ENCODE measurements at places on chromosomes 4 and X. TPM values are rescaled to one million over a fixed set of nuclear protein-coding genes. Genes with fewer than 3 reads are reported as not detected.

- DNase-seq = peak; percentile 47
These were observed 767 bp upstream of the SMIM20 start for GRCh38 chr4:25913056-25913850.

DNA sequence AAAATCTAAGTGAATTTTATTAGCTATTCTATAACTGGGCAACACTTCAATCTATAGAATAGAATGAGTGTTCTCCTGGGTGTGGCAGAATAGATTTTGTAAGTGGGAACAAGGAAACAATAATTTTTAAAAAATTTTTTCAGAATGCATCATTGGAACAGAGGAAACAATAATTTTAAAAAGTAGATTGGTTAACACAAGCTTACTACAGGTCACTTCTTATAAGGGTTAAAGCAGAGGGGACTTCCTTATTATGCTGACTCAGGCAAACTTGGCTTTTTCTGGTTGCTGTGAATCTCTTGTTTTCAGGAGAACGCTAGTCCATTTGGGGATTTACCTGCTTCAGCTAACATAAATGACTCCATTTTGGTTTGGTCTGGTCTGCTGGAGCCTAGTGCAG is 52.5 kb downstream of the HOPX start:
- DNase-seq = no peak

DNA sequence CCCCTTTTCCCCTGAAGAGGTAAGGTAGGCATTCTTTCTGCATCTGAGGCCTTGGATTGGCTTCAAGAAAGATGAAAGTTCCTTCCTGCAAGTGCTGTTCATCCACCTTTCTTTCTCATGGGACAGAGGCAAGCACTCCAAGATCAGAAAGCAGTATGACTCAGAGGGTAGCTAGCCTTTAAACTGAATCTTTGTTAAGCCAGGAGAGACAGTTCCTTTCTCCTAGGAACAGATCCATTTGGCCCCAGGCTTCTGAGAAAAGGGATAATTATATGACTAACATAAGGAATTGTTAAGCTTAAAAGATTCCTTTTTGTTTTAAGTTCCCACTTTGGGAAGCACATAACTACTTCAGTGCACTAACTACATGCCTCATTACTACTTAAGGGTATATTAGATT is 192.0 kb downstream of the PPP3CA start:
- peak; percentile 75 for DNase-seq

The TENM3 gene
- 29.9 TPM for polyA plus RNA-seq

The PRDM5 gene
- polyA plus RNA-seq = 3.6 TPM

The PABPC5 gene
- polyA plus RNA-seq = 0.63 TPM
